ENCODE measurements at places on chromosomes 13 and 19.

DNA sequence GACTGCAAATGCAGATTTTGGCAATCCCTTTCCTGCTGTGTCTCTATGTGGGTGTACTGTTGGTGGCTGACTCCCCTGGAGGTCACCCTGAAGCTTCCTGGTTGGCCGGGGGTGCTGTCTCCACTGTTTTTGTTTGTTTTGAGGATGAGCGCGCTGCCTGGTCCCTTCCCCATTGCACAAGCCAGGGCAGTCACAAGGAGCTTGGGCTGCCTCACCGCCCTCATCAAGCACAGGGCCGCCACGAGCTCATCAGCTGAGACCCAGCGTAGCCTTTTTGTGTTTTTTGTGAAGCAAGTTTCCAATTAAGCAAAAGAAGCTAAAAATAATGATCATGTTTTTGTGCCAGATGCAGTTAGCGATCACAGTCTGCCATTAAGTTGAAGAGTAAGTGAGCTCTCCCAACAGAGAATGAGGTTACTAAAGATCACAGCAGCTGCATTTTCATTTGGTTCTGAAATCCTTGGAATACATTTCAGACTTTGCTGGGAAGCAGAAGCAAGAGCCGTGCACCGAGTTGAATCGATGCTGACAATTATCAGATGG, 57.8 kb downstream of the GGACT start:
- peak; percentile 6 for DNase-seq

DNA sequence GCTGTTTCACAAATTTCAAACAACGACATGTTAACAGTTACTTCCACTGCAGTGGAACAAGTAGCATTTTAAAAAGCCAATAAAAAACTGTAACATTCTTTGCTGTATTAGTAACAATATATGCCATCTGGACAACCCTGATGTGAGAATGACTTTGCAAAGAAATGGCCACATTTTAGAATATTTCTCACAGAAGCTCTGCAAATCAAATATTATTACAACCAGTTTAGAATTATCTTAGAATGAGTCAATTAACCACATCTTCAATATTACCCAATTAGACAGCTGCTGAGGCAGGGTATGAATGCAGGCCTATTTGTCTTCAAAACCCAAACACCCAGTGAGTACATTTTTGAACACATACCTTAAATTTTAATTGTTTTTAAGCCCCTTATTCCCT, 3.2 kb downstream of the ZNF699 start:
- DNase-seq, result peak; percentile 90

DNA sequence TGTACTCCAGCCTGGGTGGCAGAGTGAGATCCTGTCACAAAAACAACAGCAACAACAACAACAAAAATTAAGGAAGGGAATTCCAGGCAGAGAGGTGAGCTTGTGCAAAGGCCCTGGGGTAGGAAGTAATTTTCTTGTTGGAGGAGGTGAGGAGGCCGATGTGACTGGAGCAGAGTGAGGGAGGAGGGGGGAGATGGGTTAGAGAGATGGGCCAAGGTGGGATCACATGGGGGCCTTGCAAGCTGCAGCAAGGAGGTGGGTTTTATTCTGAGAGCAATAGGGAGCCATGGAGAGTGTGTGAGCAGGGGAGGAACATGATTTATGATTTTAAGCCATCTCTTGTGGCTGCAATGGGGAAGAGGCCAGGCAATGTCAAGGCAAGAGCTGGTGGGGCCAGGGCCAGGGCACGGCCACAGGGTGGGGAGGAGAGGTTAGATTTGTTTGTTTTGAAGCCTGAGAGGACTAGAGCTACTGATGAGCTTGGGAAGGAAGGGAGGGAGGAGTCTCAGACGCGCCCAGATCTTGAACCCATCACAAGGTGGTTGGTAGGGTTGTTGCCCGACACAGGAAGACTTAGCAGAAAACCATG, 12.5 kb upstream of the COMP start:
- no peak for DNase-seq

DNA sequence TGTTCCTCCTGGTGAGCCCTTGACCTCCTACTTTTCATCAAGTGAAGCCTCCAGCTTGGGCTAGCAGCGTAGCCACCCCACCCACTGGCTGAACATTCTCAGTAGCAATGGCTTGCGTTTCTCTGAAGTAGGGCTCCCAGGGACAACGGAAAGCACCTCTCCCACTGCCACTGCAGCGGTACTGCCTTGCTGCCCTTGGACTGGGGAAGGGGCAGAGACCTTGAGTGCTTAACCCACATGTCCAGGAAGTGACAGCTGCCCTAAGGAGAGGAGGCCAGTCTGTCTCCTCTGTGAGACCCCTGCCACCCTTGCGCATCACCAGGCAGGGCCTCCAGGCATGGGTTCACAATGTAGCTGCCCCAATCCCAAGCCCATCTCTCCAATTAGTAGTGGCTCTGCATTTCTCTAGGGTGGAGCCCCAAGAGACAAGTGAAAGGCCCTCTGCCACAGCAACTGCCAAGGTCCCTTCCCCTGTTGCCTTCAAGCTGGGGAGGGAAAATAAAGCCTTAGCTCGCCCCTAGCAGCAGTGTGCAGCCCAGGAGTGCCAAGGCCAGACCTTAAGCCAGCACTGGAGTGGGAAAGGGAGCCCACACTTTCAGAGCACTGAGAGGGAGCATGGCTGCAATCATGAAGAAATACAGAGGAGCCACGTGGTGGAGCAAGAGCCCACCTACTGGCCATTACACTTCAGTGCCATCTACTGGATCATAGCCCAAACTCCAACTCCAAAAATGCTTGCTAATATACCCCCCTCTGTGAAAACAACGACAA, 175.9 kb upstream of the TRPC4 start:
- DNase-seq, result peak; percentile 60

DNA sequence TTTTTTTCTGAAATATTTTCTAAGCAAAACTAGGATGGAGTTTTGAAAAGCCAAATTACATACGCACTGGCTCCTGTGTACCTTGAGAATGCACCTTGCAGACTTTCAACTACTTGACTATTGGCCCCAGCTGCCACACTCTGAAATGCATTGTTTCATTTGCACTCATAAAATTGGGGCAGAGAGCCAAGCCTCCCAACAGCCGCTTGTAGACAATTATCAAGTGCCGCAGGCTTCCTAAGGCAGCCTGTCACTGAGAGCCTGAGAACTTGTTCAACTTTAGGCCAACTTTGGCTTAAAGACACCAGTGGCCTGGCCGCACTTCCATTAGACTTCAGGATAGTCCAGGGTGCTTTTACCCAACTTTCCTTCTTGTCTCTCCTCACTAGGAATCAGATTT, 115.7 kb upstream of the STARD13 start:
- DNase-seq, result no peak

GRCh38 chr13:32209652-32210051, 105.5 kb downstream of the ZAR1L start:
- no peak for DNase-seq

DNA sequence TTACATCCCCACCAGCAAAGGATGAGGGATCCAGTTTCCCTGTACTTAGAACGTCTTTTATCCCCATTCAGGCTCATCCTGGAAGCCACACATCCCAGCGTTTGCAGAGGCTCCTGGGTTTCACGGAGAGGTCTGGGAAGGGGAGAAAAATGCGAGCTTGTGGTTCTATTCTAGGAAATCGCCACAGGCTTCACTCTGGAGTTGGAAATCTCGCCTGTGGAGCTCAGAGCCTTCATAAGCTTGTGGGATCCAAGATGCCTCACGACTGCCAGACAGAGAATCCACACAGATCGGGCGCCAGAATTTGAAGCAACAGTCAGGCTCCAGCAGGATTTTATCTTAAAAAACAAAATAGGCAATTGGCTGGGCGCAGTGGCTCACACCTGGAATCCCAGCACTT, 157.9 kb downstream of the PTPRS start:
- DNase-seq, result no peak

DNA sequence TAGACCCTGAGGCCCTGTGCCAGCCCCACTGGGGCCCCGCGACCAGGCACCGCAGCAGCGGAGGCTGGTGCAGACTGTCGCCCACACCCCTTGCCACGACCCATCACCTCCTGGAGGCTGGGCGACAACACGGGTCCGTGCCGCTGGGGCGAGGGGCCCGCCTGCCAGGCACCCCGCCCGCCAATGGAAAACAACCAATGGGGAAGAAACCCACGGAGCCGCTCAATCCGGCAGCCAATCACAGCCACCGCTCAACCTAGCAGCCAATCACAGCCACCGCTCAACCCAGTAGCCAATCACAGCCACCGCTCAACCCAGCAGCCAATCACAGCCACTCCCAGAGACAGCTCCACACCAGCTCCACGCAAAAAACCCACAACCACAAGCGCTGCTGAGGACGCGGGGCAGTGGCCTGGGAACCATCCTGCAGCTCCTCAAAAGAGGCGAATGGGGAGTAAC, 29.7 kb downstream of the GPX4 start:
- no peak for DNase-seq

- no peak for DNase-seq
Measured at GRCh38 chr19:34731019-34731829, 2.8 kb upstream of the ZNF181 start.

- no peak for DNase-seq
Measured at GRCh38 chr13:26760832-26761582, 421 bp upstream of the GPR12 start.

GRCh38 chr13:110486061-110486715, 75.3 kb downstream of the RAB20 start:
- DNase-seq, result no peak

DNA sequence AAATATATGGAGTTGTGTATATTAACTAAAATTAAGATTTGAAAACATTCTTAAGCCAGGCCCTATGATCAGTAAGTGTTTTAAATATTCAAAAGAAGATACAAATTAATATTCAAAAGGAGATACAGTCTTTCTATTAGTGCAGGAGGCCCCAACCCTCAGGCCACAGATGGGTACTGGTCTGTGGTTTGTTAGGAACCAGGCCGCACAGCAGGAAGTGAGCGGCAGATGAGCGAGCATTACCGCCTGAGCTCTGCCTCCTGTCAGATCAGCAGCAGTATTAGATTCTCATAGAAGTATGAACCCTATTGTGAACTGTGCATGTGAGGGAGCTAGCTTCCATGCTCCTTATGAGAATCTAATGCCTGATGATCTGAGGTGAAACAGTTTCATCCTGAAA, 232.9 kb downstream of the FOXO1 start:
- no peak for DNase-seq

DNA sequence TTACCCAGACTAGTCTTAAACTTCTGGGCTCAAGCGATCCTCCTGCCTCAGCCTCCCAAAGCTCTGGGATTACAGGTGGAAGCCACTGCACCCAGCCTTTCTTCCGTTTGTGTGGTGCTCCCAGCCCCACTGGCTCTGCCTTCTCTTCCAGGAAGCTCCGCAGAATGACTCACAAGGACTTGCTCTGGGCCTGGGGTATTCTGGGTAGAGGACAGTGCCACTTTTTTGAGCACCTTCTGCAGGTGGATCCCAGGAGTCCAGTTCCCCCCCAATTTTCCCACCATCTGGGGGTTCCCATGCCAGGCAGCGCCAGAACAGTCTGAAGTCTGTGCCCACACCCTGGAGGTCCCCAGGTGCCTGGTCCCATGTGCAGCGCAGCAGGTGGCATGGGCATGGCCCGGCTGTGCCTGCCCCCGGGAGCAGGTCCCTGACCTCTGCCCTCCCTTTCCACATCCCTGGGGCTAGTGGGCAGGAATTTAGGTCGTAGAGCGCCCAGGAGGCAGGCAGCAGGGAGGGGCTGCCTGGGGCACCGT, 1.6 kb downstream of the REEP6 start:
- peak; percentile 37 for DNase-seq

GRCh38 chr13:99383946-99384345, 76.7 kb upstream of the GPR183 start:
- no peak for DNase-seq
